WTC11 (cell line): ENCODE measurements at places on chromosomes 6 and 20.
A peak's percentile ranks its signal among the peaks of the same experiment; 100 is the strongest.

DNA sequence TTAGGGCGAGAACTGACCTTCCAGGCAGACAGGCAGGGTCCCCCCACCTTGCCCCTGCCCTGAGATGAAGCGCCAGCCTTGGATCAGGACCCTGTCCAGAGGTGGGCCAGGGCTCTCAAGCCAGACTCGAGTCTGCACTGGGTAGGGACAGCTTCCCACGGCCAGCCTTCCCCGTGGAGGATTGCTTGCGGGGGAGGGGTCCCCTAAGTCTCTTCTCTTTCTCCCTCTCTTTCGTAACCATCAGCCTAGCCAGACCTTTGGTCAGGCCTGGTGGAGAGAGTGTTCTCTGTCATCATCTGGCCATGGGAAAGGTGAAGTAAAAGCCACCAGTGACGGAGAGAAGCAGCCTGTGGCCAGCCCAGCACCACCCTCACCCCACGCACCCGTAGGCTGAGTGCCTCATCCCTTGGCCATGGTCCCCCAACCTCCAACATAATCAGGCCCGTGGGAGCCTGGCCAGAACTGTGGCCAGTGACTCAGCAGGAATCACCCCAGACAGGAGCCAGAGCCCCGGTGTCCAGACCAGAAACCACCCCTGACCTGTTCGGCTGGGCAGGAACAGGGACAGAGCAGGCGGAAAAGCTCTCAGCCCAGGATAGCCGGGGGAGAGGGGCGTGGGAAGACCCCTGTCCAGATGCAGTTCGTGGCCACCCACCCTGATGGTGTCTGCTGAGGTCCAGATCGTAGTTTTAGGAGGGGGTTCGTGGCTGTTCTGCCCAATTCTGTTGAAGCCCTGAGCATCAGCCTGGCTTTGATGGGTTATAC, 47.1 kb downstream of the SNAI1 start:
- DNase-seq: no peak

GRCh38 chr20:54090230-54091119, 20.1 kb upstream of the BCAS1 start:
- no peak for DNase-seq

DNA sequence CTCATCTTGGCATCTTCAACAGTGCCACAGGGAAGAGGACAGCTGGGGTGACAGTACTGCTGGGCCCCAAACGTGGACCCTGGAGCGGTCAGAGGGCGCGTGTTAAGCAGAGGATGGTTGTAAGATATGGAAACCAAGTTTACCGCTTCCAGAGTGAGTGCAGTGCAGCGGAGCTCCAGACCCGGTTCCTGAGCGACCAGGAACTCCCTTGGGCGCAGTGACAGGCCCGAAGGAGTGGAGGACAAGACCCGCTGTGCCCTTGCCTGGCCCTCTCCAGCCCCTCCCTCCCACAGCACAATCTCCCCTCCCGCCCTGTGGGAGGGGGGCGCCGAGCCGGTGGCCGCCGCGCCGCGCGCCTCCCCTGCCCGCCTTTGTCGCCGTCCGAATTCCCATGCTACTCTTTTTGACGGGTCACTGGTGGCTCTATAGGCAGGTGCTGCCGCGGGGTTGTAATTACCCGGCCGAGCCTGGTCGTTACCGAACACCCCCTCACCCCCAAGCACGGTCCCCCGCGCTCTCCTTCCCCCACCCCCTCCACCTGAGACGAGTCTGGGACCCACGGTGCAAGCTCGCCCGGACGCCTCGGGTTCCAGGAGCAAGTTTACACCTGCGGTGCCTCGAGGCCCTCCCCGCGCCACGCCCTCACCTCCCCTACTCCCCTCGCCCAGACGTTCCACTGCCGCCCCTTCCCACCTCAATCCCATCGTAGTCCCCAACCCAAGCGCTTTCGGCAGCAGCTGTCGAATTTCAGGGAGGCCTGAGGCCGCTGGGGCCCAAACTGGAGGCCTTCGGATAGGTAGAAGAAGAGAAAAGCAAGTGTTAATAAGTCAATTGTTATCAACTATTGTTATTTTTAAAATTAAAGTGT, 3.9 kb downstream of the NR2E1 start:
- peak; percentile 54 for DNase-seq

DNA sequence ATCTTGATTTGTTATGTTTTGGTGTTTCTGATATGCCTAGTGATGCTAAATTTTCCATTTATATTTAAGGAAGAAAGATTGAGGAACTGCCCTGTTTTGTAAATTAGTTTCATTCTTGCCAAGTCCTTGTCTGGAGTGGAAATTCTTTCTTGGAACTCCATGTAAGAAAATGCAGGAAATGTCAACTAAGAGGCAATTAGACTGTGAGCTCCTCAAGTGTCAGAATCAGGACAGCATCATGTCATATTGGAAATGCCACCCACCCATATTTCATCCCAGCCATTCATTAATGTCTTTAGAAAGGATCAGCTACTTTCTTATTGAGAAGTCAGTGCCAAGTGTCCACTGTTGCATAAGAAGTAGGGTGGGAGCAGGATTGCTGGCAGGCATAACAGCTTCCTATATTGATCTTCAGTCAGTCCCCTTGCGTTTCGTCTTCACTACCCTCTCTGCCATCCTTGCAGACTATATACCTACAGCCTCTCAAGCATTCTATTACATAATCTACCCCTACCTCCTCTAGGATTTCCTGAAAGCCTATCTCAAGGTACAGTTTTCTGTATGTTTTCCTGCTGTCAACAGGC, 42.4 kb downstream of the HAO1 start:
- DNase-seq: no peak

DNA sequence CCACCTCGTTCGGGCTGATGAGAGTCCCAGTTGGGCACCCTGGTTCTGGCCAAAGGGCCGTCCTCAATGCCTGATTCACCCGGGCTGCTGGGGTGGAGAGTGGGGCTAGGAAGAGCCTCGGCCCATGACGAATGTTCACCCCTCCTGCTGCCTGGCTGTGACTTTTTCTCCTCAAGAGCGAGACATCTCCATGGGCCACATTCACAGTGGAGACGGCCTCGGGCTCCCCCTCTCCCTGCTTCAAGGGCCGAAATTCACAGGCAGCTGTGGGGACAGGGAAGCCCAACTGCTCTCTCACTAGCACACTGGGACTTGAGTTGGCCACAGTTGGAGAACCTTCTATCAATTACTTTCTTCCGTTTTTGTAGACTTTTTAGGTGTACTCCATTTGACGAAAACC, 138.0 kb downstream of the SYNDIG1 start:
- DNase-seq: no peak

- DNase-seq: peak; percentile 90
Observed at GRCh38 chr6:63573076-63573898, 1.0 kb downstream of the LOC128125822 start.

- DNase-seq: no peak
Observed at GRCh38 chr6:56244528-56245253, 2.7 kb downstream of the COL21A1 start.
